ENCODE measurements at places on chromosomes 13 and 19.

DNA sequence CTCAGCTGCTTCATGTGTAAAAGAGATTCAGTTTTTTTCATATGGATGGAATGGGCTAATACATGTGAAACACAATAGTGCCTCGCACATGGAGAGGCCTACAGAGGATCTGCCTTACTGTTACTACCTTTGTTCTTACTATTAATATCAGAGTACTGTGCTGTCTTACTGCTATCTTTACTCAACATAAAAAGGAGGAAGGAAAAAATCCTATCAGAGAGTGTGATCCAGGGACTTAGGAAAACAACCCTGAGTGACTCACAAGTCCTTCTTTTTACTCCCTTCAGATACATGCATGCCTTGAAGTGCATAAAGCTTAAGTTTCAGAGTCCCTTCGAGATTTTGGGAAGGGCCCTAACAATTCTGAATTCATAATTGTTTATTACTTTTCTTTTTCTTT lies 136.8 kb downstream of the TBC1D4 start:
- no peak for DNase-seq

DNA sequence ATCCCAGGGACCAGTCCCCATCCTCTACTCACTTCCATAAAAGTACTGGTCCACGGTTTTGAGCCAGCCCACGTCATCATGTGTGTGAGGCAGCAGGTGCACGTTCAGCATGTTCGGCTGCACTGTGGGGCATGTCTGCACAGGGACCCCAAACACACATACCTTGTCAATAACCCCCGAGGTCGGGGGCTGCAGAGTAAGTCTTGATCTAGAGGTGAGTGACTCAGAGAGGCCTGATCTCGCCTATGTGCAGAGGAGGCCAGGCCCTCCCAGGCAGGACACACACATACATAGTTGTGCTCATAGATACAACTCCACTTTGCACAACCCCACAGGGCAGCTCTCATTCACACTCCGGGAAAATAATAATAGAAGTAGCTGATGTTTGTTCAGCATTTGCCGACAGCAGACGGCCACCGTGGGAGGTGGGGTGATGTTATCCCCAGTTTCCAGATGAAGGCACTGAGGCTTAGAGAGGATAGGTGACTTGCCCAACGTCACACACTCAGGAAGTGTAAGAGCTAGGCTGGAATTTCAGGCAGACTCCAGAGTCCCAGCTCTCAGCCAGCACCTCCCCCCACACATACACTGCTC lies 774 bp downstream of the MAN2B1 start:
- no peak for DNase-seq

GRCh38 chr19:39422020-39422419 lies 9.6 kb downstream of the PLEKHG2 start:
- no peak for DNase-seq

GRCh38 chr13:95128045-95128643 lies 173.1 kb downstream of the ABCC4 start:
- DNase-seq: no peak

- DNase-seq: no peak
Observed at GRCh38 chr13:42038661-42039456, 9.6 kb upstream of the DGKH start.

DNA sequence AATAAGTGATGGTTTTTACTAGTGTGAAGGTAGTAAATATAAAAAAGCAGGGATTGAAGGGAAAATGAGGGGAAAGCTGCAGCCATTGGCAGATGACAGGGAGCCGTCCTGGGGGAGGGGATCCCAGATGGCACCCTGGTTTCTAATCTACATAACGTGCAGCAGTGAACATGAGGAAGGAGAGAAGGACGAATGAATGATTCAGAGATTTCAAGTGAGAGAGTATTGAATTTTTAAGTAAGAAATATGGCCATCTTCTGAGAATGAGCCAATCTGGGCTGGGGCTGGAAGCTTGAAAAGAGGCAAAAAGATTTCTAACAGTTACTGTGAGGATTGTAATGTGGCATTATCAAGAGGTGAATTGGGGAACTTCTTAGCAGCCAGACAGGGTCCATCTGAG lies 414.2 kb downstream of the MYO16 start:
- no peak for DNase-seq

GRCh38 chr19:38402623-38402966 lies 298 bp upstream of the FAM98C start:
- DNase-seq: no peak

GRCh38 chr19:1503089-1503924 lies 9.5 kb downstream of the ADAMTSL5 start:
- DNase-seq: peak; percentile 73

DNA sequence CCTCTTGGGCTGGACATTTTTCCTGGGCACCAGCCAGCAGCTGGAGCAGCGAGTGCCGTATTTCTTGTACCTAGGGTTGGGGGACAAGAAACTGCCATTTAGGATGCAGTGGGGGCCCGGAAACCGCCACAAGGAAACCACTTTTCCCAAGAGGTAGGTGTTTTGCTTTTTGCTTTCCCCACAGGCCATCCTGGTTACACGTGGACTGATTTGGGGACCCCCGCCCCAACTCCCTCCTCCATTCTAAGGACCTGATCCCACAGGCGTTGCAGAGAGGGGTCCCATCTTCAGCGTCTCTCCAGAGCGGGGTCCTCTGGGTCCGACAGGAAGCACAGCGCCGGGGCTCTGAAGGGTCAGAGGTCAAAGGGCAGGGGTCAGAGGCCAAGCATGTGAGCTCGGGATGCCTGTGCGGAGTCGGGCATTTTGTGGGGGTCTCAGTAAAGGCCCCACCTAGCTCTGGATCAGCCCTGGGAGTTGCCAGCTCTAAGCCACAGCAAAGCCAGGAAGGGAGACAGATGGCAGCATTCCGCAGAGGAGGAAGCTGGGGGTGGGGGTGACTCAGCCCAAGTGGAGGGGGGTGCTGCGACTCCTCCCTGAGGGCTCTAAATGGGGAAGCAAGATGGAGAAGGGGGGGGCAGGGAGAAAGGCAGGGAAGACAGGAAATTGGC lies 4.3 kb downstream of the ZGLP1 start:
- DNase-seq: no peak

DNA sequence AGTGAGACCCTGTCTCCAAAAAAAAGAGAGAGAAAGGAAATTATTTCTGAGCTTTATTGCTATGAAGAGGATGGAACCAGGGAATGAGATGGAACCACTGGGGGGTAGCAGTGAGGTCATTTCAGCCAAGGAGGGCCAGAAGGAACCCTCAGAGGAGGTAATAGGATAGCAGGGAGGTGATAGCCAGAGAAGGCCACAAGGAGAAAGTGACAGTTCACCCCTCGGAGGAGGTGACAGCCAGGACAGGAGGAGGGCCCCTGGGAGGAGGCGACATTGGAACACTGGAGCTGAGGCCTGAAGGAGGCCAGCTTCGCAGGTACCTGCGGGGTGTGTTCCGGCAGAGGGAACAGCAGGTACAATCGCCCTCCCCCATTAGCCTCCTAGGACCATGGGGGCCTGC lies 675 bp upstream of the PGPEP1 start:
- no peak for DNase-seq

GRCh38 chr19:39131255-39131755 lies 5.7 kb downstream of the PAK4 start:
- DNase-seq: no peak

GRCh38 chr13:21674490-21675009 lies 3.7 kb downstream of the FGF9 start:
- no peak for DNase-seq

- no peak for DNase-seq
Observed at GRCh38 chr13:47890146-47890814, 110.8 kb downstream of the SUCLA2 start.

DNA sequence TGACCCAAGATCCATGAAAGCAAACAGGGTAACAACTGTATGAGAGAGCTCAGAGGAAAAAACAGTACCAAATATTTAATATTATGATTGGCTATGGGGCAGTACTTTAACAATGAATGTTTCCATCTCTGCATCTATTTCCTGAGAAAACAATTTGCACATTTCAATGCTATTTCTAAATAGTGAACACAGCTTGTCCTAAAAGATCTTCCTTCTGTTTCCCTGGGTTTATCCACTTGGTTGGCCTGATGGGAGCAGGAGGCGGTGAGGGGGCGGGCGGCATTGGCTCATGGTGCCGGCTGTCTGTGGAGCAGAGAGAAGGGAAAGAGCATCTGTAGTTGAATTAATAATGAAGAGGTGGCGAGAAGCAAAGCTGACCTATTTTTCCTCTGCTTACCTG lies 291.4 kb downstream of the DCLK1 start:
- DNase-seq: no peak

DNA sequence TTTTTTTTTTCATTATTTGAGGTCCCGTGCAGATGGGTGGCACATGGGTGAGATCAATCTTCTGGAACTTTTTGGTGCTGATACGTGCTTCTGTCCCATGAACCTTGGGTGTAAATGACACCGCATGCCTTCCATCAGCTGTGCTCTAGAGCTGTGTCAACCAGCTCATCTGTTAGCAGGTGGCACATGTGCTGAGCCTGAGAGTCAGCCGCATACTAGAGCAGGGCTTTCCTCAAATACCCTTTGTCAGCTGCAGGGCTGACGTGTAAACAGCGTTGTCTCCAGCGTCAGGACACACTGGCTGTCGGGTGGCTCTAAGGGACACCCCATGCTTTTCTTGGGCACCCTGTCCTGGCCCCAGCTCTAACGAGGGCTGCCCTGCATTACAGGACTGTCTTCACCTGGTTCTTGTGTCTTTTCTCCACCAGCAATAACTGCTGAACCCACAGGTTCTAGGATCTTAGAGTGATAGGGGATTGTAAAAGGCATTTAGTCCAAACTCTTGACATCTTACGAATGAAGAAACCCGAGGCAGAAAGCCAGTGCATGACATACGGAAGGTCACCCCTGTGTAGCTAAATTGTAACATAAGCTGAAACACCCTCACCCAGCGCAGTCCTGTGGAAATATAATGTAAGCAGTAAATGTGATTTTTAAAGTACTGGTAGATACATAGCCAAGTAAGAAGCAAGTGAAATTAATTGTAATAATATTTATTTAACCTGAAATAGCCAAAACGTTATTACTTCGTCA lies 119.5 kb downstream of the LRCH1 start:
- no peak for DNase-seq

GRCh38 chr19:23321953-23322549 lies 71.9 kb upstream of the ZNF724 start:
- DNase-seq: no peak

GRCh38 chr13:106259928-106260327 lies 275.5 kb downstream of the EFNB2 start:
- DNase-seq: no peak

GRCh38 chr13:23146811-23147625 lies 33.8 kb upstream of the SGCG start:
- no peak for DNase-seq

DNA sequence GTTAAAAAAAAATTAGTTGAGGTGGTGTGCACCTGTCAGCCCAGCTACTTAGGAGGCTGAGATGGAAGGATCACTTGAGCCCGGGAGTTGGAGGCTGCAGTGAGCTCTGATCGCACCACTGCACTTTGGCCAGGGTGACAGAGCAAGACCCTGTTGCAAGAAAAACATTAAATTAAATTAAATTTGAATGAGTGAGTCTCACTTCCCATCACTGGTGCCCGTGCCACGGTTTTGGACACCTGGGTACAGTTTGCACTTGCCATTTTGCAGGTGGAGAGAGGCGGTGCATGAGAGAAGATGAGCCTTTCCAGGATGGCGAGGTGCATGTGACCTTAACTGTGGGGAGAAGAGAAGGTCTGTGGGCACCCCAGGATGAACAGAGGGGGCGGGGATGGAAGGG lies 60.3 kb upstream of the ZNF536 start:
- DNase-seq: no peak

GRCh38 chr19:13056052-13056660 lies 46.5 kb downstream of the LYL1 start:
- no peak for DNase-seq

- no peak for DNase-seq
Observed at GRCh38 chr13:51557438-51557837, 26.8 kb upstream of the WDFY2 start.

GRCh38 chr19:20273951-20274570 lies 107.0 kb downstream of the ZNF486 start:
- DNase-seq: no peak

Measured in stimulated activated CD4-positive, alpha-beta T cell treated with anti-CD3 and anti-CD28 coated beads, Interleukin-4, amount 100 ng/mL, for 24 hours (primary cell).